ENCODE measurements at places on chromosomes 1 and 21.

GRCh38 chr1:159177272-159177907 lies 6.0 kb downstream of the CADM3 start:
- DNase-seq: peak; percentile 29

GRCh38 chr1:10378081-10378841 lies 20.6 kb upstream of the PGD start:
- DNase-seq: no peak

DNA sequence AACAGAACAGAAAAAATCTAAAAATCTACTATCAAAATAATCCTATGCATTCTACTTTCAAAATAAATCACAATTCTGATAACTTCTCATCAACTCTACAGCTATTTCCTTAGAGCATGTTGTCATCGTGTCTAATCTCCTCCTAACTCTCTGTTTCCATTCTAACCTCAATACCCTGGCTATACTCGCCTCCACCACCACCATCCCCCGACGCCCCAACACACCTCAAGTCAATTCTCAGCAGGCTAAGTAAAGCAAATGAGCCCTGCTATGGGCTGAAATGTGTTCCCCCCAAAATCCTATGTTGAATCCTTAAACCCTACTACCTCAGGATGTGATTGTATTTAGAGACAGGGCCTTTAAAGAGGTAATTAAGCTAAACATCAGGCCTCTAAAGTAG lies 34.6 kb downstream of the NRDC start:
- peak; percentile 42 for DNase-seq

- no peak for DNase-seq
Observed at GRCh38 chr1:156765666-156766065, 1.7 kb upstream of the PRCC start.

DNA sequence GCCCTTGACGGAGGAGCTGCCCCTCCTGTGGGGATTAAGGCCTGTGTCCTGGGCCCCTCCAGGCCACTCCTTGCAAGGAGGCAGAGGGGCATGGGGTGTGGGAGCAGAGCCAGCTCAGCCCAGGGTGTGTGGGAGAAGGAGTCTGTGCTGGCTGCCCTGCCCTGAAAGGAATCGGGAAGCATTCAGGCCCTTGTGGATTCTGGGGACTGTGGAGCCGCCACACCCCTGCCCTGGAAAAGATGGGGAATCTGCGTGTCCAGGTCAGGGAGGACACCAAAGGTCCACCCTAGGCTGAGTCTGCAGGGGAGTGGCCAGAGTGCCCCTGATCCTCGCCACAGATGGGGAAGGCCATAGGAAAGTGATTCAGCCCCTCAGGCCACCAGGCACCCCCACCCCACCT lies 16.5 kb upstream of the PRDM16 start:
- DNase-seq: no peak

- DNase-seq: no peak
Observed at GRCh38 chr1:117600966-117601365, 4.9 kb upstream of the TENT5C start.

DNA sequence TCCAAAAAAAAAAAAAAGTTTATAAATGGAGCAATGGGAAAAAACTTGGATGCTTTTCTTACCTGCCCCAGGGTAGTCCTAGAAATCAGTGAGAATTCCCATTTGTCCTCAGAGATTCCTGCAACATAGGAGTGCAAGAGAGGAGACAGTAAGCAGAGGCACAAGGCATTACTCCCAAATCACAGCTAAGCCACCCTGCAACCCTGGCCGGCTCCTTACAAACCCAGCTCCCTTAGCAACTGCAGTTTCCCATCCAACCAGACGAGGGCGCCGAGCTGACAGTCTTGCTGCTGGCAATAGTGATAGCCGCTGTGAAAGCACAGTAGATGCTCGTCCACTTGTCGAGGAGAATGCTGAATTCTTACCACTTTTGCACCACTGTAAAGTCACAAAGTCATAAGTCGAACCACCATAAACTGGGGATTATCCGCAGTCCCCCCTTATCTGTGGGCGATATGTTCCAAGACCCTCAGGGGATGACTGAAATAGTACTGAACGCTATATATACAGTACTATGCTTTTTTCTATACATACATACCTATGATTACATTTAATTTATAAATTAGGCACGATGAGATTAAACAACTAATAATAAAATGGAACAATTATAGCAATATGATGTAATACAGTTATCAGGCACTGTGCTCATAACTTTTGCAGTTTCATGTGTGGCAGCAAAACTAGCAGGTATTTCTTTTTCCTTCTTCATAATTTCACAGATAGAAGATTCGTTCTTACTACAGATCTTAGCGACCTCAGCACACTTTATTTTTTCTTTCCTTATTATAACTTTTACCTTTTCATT lies 6.0 kb upstream of the PITHD1 start:
- DNase-seq: peak; percentile 89

DNA sequence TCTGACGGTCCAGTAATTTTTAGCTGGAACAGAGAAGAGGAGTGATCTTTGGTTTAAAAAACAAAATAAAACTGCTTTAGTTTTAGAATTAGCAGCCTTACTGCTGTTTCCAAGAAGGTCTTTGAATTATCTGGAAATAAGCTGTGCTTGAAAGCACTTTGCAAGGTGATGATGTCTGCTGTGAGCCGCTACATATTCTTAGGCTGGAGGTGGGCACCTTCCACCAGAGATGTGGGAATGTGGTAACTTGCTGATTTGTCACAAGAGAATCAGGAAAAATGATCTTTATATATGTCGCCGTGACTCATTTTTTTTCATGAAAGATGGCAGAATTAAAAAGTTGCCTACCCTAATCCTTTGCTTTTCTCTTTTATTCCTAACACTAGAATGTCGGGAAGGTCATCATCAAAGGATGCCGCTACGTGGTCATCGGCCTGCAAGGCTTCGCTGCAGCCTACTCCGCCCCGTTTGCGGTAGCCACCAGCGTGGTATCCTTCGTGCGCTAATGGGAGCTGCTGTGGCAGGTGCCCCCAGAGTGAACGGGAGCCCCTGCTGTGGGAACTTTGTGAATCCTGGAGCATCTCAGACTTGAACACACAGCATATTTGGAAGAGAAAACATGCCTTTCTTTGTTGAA lies 6.2 kb downstream of the C1orf115 start:
- no peak for DNase-seq

DNA sequence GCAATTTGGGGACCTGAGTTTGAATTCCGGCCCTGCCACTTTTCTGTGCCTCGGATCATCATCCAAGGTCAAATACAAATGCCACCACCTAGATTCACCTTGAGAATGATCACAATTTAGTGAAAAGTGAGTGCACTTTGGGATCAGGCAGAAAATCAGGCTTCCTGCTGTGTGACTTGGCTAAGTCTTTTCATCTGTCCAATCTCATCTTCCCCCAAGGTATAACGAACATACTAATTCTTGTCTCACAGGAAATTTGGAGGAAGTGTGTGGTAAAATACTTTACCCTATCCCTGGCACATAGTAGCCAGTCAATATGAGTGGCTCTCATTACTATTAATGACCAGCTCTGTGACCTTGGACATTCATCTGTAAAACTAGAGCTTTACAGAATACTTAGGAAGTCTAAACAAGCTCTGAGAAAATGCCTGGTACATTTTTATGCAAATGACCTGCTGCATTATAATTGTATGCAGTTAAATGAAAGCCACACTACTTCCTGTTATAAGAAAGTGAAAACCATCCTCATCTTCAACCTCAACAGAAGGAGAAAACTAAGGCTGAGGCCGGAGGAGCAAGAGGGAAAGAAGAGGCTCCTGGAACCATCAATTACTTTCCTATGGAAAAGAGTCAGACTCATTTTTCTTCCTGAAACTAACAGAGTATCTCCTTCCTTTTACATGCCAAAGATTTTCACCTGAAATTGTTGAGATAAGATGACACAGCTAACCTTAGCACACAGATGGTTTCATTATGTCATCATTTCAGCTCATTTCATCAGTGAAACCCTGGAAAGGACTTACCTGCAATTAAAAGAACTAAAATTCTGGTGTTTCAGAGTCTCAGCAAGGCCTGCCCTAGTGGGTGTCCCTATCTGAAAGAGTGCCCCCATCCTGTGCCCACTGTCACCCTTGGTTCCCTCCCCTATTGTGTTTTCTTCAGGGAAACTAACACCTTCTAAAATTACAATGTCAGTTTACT lies 32.6 kb upstream of the RGS8 start:
- DNase-seq: no peak

GRCh38 chr1:188489336-188490112 lies 1660.8 kb downstream of the PLA2G4A start:
- no peak for DNase-seq

DNA sequence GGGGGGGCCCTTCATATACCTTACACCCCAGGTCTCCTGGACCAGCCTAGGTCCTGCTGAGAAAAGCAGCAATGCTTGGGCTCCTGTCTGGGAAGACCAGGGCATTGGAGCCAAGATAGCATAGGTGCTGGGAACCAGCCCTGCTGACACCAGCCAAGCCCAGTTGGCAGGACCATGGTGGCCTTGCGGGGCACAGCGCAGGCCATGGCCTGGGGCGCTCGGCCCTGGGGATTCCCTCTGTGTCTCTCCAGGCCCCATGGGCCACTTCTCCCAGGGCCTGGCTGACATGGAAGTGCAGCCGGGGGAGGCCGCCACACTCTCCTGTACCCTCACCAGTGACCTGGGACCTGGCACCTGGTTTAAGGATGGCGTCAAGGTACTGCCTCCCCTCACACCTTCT lies 23.3 kb downstream of the IGFN1 start:
- no peak for DNase-seq

- DNase-seq: peak; percentile 75
Observed at GRCh38 chr1:152034654-152035538, 1.9 kb downstream of the S100A11 start.

DNA sequence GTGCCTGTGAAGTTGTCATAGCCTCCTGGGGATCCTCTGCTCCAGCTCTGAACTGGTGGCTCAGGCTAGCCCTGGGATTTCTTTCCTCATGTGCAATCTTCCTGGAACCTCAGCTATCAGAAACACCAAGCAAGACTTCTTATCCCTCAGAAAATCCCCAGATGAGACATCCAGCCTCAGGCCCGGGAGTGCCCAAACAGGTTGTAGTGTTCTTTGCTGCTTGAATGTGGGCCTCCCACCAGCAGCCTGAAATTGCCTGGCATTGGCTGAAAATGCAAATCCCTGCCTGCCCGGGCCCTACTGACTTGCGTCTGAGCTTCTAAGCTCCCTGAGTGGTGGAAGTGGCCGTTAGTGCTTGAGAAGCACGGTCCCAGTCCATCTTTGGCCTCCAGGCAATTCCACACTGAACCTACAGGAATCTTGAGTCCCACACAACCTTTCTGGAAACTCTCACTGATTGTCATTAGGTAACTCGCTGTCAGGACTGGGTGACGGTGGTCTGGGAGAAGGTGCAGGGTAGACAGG lies 146.8 kb downstream of the ZBTB18 start:
- DNase-seq: no peak

GRCh38 chr1:39758556-39759435 lies 12.4 kb downstream of the OXCT2 start:
- DNase-seq: no peak

- no peak for DNase-seq
Observed at GRCh38 chr1:167808104-167808503, 86.3 kb downstream of the MPZL1 start.

GRCh38 chr21:33047231-33047630 lies 21.5 kb downstream of the OLIG2 start:
- DNase-seq: no peak

- DNase-seq: peak; percentile 88
Observed at GRCh38 chr1:36224537-36225282, 467 bp downstream of the THRAP3 start.

DNA sequence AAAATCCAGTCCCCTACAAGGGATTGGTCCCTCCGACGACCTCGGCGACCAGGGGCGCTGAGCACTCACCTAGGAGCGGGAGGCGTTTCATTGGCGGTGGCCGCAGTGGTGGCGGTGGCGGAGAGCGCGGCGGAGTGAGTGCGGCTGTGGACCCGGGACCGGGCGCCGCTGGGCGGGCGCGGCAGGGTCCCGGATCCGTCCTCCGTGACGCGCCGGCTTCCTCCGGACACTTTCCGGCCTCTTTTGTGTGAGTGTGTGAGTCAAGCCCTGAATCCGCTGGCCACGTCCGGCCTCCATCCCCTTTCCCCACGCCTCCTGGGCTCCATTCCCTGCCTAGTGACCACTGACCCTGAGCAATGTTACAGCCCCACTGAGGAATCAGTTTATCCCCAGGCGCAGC lies at the start of gene ADGRL4:
Gene ADGRL4, minus strand, starts transcription at position 167 of the 400 bp plus-strand sequence. Its CDS starts 76 bp downstream, at position 91.
- DNase-seq: no peak

DNA sequence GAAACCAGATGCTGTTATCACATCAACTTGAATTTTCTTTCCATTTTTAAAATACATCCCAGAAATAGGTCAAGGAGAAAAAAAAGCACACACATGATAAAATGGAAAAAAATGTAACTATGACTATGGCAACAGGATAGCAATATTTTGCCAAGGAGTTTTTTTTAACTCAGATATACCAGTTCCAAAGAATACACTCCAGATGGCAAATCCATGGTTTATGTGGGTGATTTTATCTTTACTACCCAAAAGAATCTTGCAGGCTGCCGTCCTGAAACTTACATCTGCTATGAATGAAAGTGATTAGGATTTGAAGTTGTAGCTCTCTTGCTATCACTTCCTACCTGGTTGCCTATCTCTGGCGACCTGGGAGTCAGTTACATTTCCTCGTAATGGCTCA lies 91.0 kb upstream of the PLPPR4 start:
- no peak for DNase-seq

GRCh38 chr1:106875622-106876021 lies 180.9 kb upstream of the PRMT6 start:
- DNase-seq: no peak

GRCh38 chr1:110774398-110774797 lies 98.5 kb upstream of the CD53 start:
- DNase-seq: no peak

GRCh38 chr1:183000167-183000962 lies 22.9 kb upstream of the LAMC1 start:
- no peak for DNase-seq

GRCh38 chr1:34164771-34165391 lies at the start of gene CSMD2:
CSMD2 (minus strand) TSS chr1:34165230; CDS start chr1:34165097, 133 bp downstream.
- DNase-seq: no peak

DNA sequence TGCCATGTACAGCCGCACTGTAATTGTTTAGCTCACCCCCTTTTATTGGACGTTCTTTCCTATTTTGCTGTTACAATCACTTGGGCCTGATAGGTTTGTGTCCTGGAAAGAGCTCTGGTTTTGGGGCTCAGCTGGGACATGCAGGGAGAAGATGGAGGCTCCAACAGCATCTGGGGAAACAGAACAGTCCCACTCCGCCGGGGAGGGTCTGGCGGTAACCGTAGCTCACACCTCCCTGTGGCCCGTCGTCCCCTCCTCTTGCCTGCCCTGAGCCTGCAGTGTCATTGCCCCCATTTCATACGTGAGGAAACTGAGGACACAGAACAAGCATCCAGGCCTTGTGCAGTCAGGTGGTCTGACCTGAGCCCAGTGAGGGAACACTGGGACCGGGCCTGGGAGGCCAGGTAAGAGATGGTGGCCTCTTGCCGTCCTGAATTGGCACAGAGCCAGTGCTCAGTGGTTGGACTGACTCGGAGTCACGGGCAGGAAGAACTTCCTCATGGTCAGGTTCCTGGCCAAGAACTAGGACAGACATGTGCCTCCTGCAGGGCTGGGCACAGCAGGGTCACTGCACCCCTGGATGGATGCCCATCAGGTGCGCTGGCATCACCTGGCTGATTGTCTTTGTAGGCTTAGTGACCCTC lies 41.8 kb downstream of the S100B start:
- DNase-seq: no peak

- DNase-seq: no peak
Observed at GRCh38 chr1:41758904-41759548, 159.7 kb downstream of the HIVEP3 start.
